Esophagus squamous epithelium (tissue), 5 donors: ENCODE measurements at places on chromosomes 11 and 22.

DNA sequence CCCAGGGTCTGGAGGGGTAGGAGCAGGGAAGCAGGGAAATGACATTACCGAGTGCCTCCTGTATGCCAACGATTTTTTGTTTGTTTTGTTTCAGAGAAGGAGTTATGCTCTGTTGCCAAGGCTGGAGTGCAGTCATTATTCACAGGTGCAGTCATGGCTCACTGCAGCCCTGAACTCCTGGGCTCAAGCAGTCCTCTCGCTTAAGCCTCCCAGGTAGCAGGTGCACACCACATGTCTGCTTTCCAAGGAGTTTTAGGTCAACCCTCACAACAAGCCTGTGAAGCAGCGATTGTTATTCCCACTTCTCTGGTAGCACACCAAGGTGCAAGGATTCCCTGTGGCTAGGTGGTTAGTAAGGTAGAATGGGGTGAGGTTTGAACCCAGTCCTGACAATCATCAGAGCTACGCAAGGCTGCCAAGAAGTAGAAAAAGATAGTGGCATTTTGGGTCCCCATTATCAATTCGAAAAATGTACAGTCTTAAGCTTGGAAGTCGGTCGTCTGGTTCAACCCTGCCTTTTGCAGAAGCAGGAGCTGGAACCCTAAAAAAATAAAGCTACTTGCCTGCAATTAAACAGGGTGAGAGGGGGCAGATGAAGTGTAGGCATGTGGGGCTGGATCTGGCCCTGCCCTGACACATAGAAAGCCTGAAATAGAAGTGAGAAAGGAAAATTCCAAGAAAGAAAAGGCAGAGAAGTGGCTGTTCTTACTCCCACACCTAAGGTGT lies 9.1 kb downstream of the UCP3 start:
- no peaks in the 10 kb centered on the region for H3K4me1 ChIP-seq
- no peaks in the 10 kb centered on the region for H3K27me3 ChIP-seq
- H3K27ac ChIP-seq: no peak overlapping the region
- H3K4me3 ChIP-seq: no peak overlapping the region
- DNase-seq: no peak

- H3K4me3 ChIP-seq: no peak overlapping the region
- H3K36me3 ChIP-seq: no peaks in the 10 kb centered on the region
Observed at GRCh38 chr11:39571081-39571480, 1888.4 kb downstream of the LRRC4C start.

DNA sequence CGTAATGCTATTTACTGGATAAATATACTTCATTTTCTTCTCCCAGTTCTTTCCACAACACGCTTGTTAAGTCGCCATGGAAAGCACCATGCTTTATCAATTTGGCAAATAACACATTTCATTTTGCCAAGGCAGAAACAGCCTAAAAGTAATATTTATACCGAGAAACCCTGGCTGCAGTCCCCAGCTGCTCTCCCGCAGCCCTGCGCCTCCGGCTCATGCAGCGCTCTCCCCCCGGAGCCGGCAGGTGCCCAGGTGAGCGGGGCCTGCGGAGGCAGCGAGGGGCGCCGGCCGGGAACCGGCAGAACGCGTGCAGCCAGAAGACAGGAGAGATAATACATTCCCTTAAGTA lies 681 bp upstream of the ARHGEF12 start:
- DNase-seq: no peak
- peak overlapping the region; percentile 93 for H3K4me3 ChIP-seq
- no peaks in the 10 kb centered on the region for H3K27me3 ChIP-seq
- H3K27ac ChIP-seq: peak overlapping the region; percentile 98
- H3K4me1 ChIP-seq: peaks cover 84% of the 10 kb centered on the region

- no peak overlapping the region for H3K27ac ChIP-seq
- no peak overlapping the region for H3K4me3 ChIP-seq
- no peaks in the 10 kb centered on the region for H3K36me3 ChIP-seq
- H3K4me1 ChIP-seq: no peaks in the 10 kb centered on the region
- DNase-seq: no peak
Observed at GRCh38 chr22:33401291-33401690, 343.1 kb upstream of the SYN3 start.

DNA sequence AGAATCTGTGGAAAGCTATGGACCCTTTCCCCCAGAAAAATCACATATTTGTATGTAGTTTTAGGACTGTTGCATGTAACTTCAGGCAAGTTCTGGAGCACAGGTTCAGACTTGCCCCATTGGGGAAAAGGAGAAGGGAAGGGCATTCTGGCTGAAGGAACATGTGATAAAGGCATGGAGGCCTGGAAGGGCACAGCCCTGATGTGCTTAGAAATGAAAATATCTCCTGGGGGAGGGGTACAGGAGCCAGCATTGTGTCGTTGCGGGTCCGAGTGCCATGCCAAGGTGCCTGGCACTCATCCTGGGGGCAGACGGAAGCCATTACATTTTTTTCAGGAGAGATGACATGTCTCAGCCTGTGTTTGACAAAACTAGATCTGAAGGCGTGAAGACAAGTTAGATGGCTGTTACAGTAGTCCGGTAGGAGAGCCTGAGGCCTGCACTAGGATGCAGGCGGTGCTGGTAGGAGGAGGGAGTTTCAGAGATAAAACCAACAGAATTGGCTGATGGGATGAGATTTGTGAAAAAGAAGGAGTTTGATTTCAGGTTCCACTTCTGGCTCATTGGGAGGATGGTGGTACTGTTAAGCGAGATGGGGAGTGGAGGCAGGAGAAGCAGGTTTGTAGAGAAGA lies 96.9 kb downstream of the TEAD1 start:
- DNase-seq: no peak
- no peaks in the 10 kb centered on the region for H3K36me3 ChIP-seq
- peaks cover 39% of the 10 kb centered on the region for H3K4me1 ChIP-seq
- H3K27ac ChIP-seq: peak overlapping the region; percentile 67
- H3K4me3 ChIP-seq: no peak overlapping the region
- no peaks in the 10 kb centered on the region for H3K27me3 ChIP-seq

- H3K27me3 ChIP-seq: no peaks in the 10 kb centered on the region
- no peaks in the 10 kb centered on the region for H3K4me1 ChIP-seq
- H3K4me3 ChIP-seq: no peak overlapping the region
- H3K27ac ChIP-seq: no peak overlapping the region
Observed at GRCh38 chr11:106714199-106714598, 304.1 kb downstream of the GUCY1A2 start.

DNA sequence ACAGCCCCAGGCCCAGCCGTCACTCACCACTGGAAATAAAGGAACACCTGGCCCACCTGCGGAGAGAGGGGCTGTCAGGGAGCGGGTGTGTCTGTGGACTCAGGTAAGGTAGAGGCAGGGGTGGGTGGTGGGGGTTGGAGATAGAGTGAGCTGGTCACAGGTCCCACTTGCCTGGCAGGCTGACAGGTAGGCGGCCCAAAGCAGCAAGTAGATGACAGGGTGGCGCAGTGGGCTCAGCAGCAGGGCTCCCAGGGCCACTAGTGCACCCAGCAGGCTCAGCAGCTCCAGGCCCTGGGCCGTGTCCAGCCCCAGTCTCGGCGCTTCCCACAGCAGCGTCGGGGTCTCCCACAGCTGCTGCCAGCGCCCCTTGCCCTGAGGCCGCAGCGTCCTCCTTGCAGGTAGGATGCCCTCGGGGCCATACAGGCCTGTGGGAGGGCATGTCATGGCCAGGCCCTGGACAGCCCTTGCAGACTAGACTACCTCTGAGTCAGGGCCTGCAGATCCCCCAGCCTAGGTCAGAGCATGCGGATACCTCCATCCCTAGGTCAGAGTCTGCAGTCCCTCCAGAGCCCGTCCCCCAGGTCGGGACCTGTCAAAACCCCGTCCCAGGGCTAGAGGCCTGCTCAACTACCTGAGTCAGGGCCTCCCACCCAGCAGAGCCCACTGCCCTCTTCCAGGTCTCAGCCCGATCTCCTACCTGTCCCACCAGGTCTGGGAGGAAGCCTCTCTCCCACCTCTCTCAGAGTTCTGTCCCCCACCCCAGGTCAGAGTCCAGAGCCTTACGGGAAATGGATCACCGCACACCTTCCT lies 686 bp downstream of the LMF2 start:
- no peak for DNase-seq
- peak overlapping the region; percentile 64 for H3K4me3 ChIP-seq
- peaks cover 15% of the 10 kb centered on the region for H3K36me3 ChIP-seq
- H3K27ac ChIP-seq: peak overlapping the region; percentile 93
- no peaks in the 10 kb centered on the region for H3K27me3 ChIP-seq
- peaks cover 38% of the 10 kb centered on the region for H3K4me1 ChIP-seq

DNA sequence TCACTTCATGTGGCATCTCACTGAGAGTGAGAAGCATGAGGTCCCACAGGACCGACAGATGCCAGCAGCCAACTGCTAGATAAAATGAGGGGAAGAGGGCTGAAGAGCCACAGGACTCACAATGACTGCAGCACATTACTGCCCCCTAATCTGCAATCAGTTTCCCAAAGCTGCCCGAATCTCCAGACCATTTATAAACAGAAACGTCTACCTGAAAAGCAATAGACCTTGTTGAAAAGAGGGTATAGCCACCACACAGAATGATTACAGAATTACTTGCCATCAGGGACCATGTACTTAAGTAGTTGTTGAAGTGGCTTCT lies 12.4 kb upstream of the TEF start:
- no peaks in the 10 kb centered on the region for H3K27me3 ChIP-seq
- peaks cover 17% of the 10 kb centered on the region for H3K4me1 ChIP-seq
- no peak for DNase-seq
- H3K36me3 ChIP-seq: no peaks in the 10 kb centered on the region

DNA sequence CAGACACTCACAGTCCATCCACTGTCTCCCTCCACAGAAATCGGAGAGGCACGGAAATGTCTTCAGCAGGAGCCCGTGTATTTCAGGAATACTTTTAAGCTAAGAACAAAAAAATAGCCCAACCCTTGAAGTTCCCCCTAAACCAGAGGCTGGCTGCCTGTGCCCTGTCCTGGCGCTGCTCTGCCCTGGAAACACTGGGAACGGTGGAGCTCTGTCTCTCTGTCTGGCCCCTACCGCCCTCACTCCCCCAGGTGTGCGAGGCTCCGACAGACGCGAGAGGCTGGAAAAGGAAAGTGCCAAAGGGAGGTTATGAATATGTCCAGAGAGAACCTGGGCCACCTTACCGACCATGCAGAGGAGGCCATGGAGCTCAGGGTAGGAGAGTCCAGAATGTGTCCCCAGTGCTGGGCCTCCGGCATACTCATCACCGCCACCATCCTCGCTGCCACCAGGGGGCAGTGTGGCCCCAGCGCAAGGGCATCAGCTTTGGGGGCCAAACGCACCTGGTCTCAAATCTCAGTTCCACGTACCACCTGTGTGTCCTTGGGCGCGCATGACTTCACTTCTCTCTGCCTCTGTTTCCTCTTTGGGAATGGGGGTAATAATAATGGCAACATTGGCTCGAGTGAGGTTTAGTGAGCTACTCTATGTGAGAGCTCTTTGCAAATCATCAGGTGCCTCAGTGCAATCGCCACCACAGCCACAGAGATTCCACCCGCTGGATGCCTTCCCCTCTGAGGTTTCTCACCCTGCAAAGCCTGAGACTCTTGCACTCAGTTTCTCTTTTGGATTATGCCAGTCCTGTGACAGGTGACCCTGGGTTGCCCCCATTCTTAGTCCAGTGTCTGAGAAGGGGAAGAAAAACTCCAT lies 10.4 kb upstream of the SLCO2B1 start:
- no peaks in the 10 kb centered on the region for H3K36me3 ChIP-seq
- no peak overlapping the region for H3K4me3 ChIP-seq
- no peak for DNase-seq
- H3K27me3 ChIP-seq: no peaks in the 10 kb centered on the region
- no peak overlapping the region for H3K27ac ChIP-seq
- peaks cover 4% of the 10 kb centered on the region for H3K4me1 ChIP-seq

DNA sequence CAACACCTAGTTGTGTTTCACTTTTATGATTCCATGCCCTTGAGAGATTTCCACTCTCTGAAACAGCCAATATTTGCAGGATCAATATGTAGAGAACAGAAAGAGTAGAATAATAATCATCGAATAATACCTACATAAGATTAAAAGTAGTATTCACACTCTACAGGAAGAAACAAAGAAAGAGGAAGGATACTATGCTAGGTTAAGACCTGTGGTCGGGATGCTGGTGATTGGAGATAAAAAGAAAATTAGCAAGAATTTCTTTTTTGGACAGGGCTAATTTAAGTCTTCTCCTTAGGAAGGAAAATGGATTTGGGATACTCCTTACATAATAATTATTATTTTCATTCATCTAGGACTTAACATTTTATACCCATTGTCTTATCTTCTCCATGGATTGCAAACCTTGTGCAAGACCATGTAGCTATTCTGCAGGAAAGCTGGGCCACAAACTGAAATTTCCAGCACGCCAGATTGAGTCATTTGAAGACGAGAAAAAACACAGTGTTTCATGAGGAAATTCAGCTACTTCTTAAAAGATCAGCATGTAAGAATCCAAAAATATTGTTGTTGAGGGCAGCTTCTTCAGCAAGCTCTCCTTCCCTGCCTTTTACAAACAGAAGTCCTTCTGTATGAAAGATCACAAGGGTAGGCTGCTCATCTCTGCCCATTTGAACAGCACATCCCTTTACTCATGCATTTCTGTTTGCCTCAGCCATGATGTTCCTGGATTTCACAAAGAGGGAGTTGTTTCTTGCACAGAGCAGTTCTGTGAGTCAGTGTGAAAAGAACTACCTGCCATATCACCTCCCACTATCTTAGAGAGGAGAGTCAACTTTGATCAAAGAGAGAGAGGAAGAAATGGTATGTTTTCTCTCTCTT lies 90.7 kb downstream of the FAM76B start:
- H3K27me3 ChIP-seq: no peaks in the 10 kb centered on the region
- peaks cover 5% of the 10 kb centered on the region for H3K4me1 ChIP-seq
- peak overlapping the region; percentile 31 for H3K27ac ChIP-seq
- no peak overlapping the region for H3K4me3 ChIP-seq

DNA sequence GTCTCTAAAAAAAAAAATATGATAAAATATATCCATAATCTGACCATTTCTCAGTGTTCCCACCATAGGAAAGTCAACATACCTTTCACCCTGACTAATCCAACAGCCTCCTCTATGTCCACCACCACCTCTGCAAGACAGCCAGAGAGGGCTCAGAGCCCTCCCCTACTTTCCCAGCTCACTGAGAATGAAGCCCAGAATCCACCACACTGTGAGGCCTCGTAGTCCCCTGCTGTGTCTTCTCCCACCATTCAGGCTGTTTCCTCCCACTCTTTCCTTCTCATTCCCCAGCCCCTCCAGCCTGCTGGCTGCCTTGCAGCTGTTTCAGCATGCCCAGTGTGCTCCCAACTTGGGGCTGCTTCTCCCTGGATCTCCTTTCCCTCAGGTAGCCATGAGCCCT lies 27.0 kb downstream of the SGSM3 start:
- no peak for DNase-seq
- H3K4me3 ChIP-seq: no peak overlapping the region
- H3K27me3 ChIP-seq: no peaks in the 10 kb centered on the region
- peaks cover 7% of the 10 kb centered on the region for H3K4me1 ChIP-seq
- peak overlapping the region; percentile 77 for H3K27ac ChIP-seq

DNA sequence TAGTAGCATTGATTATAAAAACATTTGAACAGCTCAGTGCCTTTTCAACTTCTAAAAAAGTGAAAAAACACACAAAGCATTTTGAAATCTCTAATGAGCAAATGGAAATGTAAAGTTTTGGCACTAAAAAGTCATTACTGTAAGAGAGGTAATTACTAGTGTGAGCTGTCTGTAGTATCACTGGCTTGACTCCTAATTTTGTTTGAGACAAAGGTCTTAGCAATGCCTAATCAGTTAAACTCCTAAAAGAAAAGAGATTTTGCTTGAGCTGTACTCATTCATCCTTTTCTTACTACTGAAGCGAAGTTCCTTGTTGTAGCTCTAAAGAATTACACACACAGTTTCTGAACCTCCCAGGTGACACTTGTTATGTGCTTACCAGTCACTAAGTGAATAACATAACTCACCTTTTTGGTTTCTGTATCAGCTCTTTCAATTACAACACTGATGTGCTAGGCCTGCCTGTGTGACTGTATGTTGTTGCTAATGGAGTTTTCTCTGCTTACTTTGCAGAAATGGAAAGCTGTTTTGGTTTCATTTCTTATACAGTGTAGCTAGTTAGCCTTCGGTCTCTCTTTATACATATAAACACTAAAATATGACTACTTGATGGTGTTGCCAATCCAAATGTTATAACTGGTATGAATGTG lies 924.4 kb upstream of the TENM4 start:
- no peaks in the 10 kb centered on the region for H3K36me3 ChIP-seq
- no peaks in the 10 kb centered on the region for H3K27me3 ChIP-seq
- H3K27ac ChIP-seq: no peak overlapping the region
- H3K4me1 ChIP-seq: no peaks in the 10 kb centered on the region
